ENCODE measurements at places on chromosomes 11 and 22.

GRCh38 chr11:104526006-104526405 is 362.1 kb upstream of the PDGFD start:
- DNase-seq = no peak

DNA sequence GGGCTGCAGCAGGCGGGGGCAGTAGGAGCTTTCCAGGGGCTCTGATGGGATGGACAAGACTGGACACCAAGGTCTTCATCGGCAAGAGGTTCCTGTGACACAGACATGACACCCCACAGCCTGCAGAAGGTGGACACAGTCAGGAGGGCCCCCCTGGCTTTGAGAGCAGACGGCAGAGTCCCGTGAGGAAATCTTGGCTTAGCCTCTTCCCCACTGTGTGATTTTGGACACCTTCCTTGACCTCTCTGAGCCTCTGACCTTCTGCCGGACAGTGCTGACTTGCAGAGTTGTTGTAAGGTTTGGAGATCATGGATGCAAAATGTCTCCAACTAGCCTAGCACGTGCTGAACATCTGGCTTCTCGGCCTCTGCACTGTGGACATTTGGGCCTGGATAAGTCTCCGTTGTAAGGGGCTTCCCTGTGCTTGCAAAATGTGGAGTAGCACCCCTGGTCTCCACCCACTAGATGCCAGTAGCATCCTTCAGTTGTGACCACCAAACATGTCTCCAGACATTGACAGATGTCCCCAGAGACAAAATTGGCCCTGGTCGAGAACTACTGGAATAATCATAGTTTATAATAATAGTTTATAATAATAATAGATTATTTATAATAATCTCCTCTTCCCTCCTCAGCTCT is 54.6 kb downstream of the MCM5 start:
- no peak for DNase-seq

DNA sequence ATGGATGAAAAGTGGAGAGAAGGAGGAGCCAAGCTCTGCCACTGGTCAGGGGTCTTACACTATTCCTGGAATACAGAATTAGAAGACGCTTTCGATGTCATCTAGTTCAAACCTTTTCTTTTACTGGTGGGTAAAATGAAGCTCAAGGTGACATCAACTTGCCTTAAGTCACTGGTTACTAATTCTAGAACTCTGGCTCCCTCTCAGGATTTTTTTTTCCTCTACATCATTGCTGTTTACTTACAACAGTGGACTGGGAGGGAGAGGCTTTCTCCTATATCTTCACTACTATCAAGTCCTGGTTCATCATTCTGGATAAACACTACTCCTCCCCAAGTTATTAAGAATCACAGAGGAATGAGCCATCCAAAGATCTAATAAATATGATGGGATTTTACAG is 82.9 kb downstream of the ETS1 start:
- DNase-seq = no peak

- DNase-seq = no peak
Measured at GRCh38 chr11:47923667-47924066, 56.7 kb upstream of the PTPRJ start.

DNA sequence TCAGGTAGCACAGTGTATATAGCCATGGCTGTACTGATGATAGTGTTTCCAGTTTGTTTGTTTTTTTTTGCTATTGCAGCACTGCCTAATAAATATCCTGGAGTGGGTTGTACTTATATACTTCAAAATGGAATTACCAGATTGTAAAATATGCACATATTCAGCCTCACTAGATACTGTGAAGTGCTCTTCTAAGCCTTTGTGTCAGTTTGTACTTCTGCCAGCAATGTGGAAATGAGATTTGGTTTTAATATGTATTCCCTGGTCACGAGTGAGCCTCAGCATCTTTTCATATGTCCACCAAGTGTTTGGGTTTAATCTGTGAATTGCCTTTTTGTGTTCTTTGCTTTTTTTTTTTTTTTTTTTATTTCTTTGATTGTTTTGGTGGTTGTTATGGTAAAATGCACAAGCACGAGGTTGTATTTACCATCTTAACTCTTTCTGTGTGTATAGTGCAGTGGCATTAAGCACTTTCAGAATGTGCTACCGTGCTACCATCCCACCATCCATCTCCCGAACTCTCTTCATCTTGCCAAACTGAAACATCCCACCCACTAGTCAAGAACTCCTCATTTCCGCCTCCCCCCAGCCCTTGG is 34.9 kb downstream of the ST3GAL4 start:
- no peak for DNase-seq

GRCh38 chr11:112306230-112306629 is 45.6 kb upstream of the PLET1 start:
- no peak for DNase-seq

DNA sequence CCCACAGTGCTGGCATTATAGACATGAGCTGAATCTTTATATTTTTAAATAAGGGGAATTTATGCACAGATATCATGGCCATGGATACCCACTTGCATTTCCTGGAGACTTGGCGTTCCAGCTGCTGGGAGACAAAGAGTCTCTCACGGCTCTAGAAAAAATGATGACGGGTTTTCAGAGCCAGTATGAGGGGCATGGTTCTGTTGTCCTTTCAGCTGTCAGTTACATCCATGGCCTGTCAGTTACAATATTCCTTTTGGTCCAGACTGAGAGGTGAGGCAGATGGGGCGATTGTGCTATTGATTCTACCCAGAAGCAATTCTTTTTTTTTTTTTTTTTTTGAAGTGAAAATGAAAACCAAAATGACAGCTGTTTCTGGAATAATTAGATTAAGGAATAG is 29.7 kb downstream of the USH1C start:
- no peak for DNase-seq

GRCh38 chr11:17328871-17329494 is 22.6 kb upstream of the NCR3LG1 start:
- no peak for DNase-seq

DNA sequence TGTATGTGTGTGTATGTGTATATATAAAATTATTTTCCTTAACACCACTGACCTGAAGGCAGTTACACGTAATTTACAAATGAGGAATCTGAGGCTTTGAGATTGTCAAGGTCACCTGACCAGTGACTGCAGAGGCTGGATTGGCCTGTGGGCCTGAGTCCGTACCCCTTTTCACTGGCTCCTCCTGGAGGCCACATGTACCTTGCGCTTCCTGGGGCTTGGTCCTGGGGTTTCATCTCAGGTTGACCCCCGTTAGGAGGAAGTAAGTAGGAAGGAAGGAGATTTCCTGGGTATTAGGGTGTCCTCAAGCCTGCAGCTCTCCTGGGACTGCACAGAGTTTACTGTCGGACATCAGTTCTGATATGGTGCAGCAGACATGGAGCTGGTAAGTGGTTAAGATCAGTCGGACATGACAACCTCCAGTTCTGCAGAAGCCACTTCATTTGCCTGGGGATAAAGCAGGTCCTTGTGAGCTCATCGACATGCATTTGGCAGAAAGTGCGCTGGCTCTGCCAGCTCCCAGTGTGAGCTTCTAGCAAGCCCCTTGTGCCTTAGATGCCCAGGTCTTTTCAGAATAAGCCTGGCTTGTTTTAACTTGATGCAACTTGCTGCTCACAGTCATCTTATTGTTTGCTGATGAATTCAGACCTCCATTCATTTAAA is 36.6 kb downstream of the ST3GAL4 start:
- DNase-seq = peak; percentile 81

DNA sequence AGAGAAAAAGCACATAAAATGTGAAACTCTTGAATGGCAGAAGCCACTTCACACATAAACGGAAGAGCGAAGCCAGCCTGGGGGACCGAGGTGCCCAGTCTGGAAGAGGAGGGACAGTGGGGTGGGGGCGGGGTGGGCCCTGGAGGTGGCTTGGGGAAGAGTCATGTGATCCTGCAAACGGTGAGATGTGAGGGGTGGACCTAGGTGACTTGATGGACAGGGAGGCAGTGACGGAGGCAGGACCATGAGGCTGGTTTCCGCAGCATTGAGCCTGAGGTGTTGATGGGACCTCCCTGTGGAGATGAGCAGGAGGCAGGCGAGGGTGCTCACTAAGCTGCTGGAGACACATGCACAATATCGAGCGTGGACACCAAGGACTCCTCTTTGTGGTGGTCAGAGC is 16.8 kb downstream of the ZDHHC24 start:
- DNase-seq = no peak

DNA sequence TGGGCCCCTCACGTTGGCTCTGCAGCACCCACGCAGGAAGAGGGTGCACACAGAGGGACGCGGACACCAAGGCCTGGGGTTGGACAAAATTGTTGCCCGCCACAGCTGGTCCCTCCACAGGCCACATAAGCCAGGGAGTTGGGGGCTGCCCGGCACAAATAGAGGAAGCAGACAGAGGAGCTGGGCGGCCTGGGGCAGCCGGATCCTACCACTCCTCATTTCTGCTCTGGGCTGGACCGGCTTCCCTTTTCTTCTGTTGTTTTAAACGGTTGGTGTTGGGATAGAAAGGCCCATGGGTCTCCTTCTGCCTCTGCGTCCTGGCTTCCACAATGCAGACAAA is 36.4 kb upstream of the LINC01488 start:
- DNase-seq = peak; percentile 30

- no peak for DNase-seq
Measured at GRCh38 chr22:28441720-28442263, 237.8 kb downstream of the TTC28 start.

- DNase-seq = no peak
Measured at GRCh38 chr22:49391436-49391835, 436.2 kb downstream of the BRD1 start.

DNA sequence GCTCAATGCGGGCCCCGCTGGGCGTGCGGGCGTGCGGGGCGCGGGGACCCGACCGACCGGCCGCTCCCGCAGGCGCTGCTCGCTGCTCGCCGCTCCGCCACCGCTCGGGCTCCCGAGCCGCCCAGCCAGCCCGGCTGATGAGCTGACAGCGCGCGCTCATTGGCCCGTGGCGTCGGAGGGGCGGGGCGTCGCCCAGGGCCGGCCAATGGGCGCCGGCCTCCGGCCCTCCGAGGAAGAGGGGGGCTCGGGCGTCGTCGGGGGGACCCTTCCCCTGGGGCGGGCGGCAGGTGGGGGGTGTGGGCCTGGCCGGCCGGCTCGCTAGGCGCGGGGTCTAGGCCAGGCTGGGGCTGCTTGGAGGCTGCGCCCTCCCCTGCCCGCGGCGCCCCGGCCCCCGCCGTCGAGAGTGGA is at the start of gene SCUBE1:
TSS of gene SCUBE1 (minus strand) at position 111 of the 408 bp plus-strand sequence. CDS start 111 bp downstream, outside the sequence.
- peak; percentile 44 for DNase-seq

DNA sequence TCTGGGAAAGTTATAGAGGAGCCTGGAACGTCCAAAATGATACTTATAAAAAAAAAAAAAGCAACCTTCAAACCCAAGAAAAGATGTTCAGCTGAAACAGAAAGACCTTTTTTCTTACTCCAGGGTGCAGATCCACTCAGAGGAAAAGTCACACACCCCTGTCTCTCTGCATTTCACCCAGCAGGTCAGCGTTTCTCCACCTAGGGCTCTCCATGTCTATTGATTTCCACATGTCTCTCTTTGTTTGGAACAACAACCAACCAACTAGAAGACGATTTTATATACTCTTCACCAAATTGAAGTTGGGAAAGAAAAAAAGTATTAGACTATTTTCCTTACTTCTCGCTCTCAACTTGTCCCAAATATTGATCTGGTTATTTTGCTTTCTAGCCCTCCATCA is 42.2 kb upstream of the BLID start:
- no peak for DNase-seq

DNA sequence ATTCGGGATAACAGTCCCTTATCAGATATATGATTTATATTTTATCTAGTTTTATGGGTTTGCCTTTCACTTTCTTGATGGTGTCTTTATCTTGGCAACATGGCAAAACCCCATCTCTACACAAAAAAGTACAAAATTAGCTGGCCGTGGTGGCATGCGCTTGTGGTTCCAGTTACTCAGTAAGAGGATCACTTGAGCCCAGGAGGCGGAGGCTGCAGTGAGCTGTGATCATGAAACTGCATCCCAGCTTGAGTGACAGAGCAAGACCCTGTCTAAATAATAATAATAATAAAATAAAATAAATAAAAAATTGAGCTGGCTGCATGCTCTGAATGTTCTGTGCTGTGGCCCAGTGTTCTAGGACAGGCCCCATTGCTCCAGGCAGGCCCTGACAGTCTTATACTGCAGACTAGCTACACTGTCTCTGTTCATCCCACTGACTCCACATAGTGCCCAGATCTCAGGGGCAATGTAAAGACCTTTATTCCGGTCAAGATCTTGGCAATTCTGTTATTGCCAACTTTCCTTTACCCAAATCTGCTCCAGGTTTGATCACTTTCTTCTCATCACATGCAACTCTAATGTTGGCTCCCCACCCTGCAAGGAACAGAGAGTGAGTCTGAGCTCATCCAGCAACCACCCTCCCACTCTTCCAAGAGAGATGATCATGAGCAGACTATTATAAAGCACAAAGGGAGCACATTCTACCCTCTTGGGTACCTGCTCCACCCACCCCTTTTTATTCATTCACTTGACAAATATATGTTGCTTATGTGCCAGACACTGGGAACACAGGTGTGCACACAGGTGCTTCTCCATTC is 8.8 kb downstream of the HSPA8 start:
- DNase-seq = no peak

GRCh38 chr11:65786008-65786785 is 666 bp upstream of the OVOL1 start:
- no peak for DNase-seq

GRCh38 chr22:46934172-46934745 is 171.8 kb downstream of the TBC1D22A start:
- no peak for DNase-seq

GRCh38 chr11:72848846-72849466 is 34.7 kb downstream of the ATG16L2 start:
- DNase-seq = peak; percentile 45

DNA sequence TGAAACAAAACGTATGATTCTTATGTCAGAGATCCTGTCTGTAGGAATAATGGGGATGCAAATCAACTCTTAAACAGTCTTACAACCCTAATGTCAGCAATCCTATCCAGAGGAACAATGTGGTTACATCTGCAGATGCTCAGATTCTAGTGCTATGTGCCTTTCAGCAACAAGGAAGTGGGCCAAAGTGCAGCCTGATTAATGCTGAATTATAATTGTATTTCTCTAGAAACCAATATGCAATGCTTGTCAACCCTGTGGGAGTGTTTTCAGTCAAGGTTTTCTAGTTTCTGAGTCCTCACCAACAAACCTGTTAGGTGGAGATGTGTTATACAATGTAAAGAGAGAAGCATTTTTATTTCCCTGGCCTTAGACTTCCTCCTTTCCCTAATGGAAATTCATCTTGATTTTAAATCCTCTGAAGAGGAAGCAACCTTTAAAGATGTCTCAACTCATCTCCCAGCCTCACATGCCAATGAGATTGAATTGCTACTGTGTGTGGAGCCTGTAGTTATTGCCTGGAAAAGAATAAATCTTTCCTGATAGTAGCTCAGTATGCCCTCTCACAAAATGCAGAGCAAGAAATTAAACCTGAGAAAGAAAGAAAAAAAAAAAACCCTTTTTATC is 26.2 kb upstream of the TMEM123 start:
- no peak for DNase-seq

DNA sequence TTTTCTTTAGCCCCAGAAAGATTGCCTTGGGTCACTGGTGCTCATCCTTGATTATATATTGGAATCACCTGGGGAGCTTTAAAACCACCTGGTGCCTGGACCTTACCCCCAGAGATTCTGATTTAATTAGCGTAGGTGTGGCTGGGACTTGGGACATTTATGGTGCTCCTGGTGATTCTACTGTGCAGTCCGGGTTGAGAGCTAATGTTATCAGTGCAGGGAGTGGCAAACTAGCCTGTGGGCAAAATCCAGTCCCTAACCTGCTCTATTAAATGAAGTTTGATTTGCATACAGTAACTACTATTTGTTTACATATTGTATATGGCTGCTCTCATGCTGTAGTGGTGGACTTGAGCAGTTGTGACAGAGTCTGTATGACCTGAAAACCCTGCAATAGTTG is 134.0 kb upstream of the SORL1-AS1 start:
- no peak for DNase-seq

- DNase-seq = no peak
Measured at GRCh38 chr11:76025068-76025467, 181.2 kb downstream of the WNT11 start.

GRCh38 chr11:130029137-130029536 is 26.5 kb upstream of the PRDM10 start:
- no peak for DNase-seq
